ENCODE measurements at places on chromosomes 6 and 20.

- peak; percentile 60 for DNase-seq
Observed at GRCh38 chr6:158707120-158707820, 57.4 kb downstream of the SYTL3 start.

DNA sequence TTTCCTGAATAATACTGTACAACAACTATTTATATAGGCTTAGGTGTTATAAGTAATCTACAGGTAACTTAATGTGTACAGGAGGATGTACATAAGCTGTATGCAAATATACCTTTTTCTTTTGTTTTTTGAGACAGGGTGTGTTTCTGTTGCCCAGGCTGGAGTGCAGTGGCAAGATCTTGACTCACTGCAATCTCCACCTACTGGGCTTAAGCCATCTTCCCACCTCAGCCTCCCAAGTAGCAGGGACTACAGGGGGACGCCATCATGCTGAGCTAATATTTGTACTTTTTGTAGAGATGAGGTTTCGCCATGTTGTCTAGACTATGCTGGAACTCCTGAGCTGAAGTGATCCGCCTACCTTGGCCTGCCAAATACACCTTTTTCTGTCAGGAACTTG lies 191.7 kb upstream of the ZNF217 start:
- no peak for DNase-seq

DNA sequence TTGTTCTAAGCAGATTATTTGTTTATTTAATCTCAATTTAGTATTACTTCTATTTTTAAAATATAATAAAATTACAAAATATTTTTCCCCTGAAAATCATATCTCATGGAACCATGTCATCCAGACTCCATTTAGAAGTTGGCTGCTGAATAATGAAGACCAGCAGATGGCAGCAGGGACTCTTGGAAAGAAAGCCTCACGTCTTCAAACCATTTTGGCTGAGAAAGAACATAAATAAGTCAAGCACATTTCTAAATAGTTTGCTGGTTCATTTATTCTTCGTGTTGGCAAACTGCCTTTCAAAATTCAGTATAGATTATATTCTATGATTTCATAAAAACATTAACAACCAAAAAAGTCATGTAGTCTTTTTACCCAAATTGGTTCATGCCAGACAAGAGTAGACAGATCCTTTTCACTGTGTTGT lies 71.7 kb downstream of the RCAN2 start:
- DNase-seq, result peak; percentile 75

- no peak for DNase-seq
Observed at GRCh38 chr6:1187293-1188131, 124.4 kb upstream of the FOXQ1 start.

DNA sequence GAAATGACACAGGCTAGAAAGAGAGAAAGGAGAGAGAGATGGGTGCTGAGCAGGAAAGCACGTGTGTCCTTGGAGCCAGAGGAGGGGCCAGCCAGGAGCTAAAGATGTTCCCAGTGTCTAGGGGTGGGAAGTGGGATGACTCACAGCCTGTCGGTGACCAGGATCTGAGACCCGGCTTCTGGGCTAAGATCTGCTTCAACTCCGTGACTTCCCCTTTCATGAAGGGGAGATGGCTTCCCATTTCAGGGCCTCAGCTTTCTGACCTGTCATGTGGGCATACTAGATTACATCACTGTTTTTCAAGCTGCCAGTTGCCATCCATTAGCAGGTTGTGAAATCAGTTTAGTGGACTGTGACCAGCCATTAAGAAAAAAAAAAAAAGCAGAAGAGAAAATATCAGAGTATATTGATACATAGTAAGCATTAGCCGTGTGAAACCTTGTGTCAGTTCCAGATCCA lies 5.4 kb downstream of the TGM3 start:
- no peak for DNase-seq

DNA sequence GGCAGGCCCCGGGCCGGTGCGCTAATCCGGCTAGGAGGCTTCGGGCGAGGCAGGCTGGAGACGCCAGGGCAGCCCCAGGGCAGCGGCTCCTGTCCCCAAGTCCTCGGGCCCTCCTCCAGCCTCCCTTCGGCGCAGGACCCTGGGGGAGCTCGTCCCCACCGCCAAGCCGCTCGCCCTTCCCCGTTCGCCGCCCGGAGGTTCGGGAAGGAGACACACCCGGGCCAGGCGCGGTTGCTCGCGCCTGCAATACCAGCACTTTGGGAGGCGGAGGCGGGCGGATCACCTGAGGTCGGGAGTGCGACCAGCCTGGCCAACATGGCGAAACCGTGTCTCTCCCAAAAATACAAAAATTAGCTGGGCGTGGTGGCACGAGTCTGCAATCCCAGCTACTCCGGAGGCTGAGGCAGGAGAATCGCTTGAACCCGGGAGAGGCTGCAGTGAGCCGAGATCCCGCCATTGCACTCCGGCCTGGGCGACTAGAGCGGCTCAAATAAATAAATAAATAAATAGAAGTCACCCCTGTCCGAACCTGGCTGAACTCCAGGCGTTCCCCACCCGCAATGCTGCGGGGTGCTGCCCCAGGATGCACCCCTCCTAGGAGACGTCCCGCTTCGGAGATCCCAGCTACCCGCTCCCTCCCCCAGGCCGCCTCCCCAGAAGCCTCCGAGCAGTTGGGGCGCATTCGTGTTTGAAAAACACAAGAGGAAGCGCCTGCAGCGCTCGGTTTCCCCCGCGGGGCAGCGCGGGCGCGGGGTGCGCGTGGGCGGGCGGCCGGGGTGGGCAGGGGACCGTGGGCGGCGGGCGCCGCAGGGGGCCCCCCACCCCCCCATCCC lies 27.5 kb downstream of the SERPINB9 start:
- no peak for DNase-seq

GRCh38 chr6:96899019-96899418 lies 1.3 kb upstream of the NDUFAF4 start:
- peak; percentile 68 for DNase-seq

- no peak for DNase-seq
Observed at GRCh38 chr6:12250383-12250770, 39.8 kb upstream of the EDN1 start.

GRCh38 chr6:151065027-151065815 lies 174.5 kb upstream of the AKAP12 start:
- peak; percentile 82 for DNase-seq

DNA sequence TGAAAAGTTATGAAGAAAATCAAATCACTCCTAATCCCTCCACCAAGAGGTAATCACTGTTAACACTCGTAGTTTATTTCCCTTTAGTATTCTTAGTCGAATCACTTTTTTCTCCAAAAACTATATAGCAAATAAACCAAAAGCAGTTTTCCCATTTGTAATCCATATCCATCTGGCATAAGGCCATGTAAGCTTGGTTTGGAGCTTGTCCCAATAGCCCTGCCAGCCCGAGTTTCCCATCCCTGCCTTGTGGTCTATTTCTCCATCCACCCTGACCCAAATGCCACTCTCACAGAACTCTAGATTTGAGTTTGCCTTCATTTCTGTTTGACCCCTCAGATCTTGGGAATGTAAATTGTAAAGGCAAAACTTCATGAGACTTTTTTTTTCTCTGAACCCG lies 71.8 kb upstream of the DSP start:
- no peak for DNase-seq

- DNase-seq, result no peak
Observed at GRCh38 chr20:46978951-46979491, 84.4 kb downstream of the EYA2 start.

- DNase-seq, result peak; percentile 79
Observed at GRCh38 chr20:51497542-51498467, 44.7 kb downstream of the NFATC2 start.

DNA sequence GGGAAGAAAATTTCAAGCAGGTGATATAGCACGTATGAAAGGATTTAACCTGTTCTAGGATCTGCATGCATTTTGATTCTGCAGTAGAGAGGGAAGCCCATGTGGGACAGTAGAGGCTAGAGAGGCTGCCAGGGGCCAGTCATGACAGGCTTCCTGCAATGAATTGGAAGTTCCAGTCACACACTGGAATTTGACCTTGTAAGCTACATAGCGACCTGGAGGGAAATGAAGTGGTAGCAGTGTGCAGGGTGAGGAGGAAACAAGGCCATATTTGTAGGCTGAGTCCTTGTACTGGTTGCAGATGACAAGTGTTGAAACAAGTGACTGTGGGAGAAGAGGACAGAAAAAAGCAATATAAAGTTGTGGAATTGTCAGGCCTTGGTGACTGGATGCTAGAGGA lies 58.6 kb upstream of the OLIG3 start:
- DNase-seq, result no peak

GRCh38 chr20:15756002-15756753 lies 817.1 kb downstream of the KIF16B start:
- no peak for DNase-seq

- no peak for DNase-seq
Observed at GRCh38 chr6:11811644-11812264, 33.2 kb upstream of the ADTRP start.

- no peak for DNase-seq
Observed at GRCh38 chr6:47056832-47057231, 14.7 kb upstream of the ADGRF1 start.

DNA sequence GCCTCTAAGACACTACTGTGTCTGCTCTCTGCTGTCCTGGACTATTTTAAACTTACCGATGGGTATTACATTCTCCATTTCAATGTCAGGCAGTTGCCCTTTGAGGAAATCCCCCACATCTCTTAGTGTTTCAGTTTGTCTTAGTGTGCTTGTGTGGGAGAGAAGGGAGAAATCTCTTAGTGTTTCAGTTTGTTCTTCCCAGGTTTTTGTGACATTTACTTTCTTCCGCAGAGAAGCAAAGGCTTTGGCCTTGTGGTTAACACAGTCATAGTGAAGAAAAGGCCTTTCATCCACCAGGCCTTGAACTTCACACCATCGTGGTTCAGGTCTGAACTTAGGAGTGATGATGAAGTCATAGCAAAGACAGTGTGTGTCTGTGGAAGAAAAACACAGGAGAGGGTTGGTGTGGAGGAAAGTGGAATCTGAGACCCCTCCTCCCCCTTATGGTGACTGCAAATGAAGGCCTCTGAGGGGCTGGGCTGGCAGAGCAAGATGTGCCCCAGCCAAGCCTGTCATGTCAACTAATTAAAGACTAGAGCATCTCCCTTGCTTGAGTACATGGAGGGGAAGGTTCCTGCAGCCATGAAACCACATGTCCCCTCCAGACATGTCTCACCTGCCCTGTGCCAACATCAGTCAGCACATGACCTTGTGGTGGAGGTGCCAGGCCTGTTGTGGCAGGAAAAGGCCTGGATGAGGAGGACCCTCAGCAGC lies 23.9 kb downstream of the RAET1L start:
- DNase-seq, result no peak

DNA sequence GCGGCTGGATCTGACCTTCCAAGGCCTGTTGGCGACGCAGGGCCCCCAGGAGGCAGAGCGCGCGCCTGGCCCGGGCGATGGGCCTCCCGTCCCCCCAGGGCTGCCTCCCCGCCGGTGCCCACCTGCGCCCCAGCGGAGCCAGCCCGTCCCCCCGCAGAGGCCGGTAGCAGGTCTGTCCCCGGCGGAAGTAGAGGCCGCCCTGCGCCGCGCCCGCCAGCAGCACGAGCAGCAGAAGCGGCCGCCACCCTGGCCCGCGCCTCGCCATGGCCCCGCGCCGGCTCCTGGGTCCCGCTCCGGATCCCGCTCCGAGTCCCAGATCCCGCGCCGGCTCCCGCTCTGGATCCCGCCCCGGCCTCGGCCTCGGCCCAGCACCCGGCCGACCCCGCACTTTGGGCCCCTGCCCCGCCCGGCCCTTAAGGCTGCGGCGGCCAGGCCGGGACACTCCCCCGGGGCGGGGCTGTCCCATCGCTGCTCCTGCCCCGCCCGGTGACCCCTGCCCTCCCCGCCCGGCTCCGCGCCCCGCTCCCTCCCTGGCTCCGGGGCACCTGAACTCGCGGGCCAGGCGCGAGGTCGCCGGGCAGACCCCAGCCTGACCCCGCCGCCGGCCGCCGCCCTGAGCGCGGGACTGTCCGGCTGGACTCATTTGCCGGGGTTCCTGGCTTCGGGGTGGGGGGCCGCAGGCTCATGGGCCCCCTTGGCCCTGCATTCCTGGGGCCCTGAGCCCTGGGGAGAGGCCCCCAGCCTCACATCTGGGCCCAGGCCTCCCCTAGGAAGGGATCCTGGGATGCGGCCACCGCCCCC lies at the start of gene CTSZ:
Gene CTSZ, minus strand, starts transcription at position 391 of the 801 bp plus-strand sequence. Its CDS starts 126 bp downstream, at position 265.
- DNase-seq, result no peak

DNA sequence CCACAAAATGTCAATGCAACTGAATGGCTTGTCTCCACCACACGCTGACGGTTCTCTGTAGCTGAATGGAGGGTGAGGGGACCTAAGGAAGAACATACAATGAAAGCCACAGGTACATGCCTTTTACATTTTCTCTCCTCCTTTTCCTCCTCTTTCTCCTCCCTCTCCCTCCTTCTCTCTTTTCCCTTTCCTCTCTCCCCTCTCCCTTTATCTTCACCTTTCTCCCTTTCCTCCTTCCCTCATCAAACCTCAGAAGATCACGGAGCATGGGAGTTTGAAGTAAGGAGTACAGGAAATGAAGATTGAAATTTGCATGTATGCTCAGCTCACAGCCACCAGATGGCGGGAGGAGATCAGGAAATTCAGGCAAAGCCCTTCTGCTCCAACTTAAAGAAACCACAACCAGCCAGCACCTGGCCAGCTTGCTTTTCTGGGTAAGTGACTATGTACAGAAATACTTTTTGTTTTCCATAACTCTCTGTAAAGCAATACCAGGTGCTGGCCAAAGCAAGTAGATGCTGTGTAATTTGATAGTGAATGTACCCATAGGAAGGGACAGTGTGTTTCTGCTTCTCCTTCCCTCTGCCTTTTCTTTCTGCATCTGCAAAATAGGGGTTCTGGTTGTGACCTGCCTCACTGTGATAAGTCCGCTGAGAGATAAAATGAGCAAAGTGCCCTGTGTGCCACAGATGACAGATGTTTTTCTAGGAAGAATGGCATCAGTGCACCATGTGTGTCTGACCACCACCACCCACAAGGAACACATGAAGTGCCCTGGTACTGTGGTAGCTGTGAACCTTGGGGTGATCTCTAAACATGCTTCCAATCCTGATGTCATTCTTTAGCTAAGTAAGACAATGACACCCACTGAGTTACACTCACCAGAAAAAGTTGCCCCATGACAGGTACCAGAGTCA lies 18.6 kb upstream of the FOXO3 start:
- DNase-seq, result peak; percentile 79

DNA sequence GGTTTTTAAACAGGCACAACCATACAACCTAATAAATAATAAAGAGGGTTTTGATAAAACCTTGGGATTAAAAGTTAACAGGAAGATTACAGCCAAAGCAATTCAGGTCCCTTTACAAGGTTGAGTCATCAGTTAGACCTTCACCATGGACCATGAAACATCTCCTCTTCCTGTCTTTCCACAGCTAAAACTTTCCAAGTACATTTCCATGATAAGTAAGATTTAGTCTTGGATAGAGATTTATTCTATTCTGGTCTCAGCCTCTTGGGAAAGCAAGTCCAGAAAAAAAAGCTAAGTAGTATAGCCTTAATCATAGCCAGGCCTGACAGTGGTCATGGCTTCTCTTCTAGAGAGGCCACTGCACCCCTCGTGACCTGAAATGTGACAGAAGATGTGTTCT lies 2.9 kb upstream of the PRSS35 start:
- no peak for DNase-seq

GRCh38 chr20:15256676-15257568 lies 919.5 kb upstream of the FLRT3 start:
- no peak for DNase-seq
